ENCODE measurements at places on chromosomes 2 and 18.

- DNase-seq: no peak
Measured at GRCh38 chr2:44620189-44620990, 258.6 kb downstream of the CAMKMT start.

DNA sequence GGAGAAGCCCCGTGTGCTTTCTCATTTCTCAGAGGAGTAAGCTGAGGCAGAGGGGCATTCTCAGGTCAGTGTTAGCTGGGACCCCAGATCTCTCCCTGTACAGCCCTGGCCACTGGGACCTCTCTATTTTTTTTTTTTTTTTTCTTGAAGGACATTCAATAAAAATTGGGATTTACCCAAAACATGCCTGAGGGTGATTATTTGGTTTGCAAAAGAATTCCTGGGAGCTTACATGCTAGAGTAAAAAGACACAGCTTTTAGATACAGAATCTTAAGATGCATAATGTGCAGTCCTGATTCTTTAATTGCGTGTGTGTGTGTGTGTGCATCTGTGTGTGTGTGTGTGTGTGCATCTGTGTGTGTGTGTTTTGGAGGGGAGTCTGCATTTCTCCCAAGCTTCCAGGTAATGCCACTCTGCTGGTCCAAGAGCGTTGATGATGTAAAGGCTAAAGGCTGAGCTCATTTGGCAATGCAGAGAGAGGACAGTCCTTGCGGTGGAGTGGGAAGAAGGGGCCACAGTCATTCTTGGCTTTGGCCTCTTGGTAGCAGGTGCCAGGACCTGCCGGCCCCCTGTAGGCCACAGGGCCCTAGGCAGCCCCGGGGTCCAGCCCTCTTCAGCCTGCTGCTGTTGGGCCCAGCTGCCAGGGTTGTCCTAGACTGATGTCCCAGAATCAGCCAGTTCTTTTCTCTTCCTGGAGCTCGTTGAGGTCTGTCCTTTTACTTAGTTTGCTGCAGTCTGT is 74.1 kb upstream of the MCFD2 start:
- DNase-seq: no peak

DNA sequence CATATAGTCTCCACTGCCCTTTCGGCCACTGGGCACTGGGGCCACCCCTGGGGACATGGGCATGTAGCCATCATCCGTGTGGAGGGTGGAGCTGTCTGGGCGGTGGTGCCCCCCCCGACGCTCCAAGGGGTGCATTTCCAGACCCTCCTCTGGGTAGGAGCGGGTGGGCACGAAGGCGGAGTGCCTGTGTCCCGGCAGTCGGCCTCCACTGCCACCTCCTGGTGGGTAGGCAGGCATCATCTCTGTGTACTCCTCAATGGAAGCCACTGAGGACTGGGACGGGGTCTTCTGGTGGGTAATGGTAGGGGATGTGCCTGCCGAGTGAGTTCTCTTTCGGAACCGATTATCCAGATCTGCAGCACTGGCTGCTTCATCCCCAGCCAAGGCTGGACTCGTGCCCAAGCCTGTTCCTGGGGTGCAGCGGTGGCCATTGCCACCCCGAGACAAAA is 2.8 kb downstream of the IRS1 start:
- DNase-seq: no peak

DNA sequence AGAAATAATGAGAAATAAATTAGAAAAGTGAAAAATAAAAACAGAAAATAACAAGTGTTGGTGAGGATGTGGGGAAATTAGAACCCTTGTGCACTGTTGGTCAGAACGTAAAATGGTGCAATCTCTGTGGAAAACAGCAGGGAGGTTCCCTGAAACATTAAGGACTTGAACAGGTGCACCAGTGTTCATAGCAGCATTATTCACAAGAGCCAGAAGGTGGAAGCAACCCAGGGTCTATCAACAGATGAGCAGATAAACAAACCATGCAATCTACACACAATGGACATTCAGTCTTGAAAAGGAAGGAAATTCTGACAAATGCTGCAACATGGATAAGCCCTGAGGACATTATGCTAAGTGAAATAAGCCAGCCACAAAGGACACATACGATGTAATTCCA is 58.2 kb upstream of the TFCP2L1 start:
- no peak for DNase-seq

GRCh38 chr2:147110317-147110716 is 734.5 kb upstream of the ACVR2A start:
- DNase-seq: no peak

GRCh38 chr2:208358758-208359631 is 47.6 kb upstream of the PTH2R start:
- DNase-seq: peak; percentile 96

GRCh38 chr2:237434866-237435311 is 20.9 kb upstream of the COL6A3 start:
- no peak for DNase-seq

DNA sequence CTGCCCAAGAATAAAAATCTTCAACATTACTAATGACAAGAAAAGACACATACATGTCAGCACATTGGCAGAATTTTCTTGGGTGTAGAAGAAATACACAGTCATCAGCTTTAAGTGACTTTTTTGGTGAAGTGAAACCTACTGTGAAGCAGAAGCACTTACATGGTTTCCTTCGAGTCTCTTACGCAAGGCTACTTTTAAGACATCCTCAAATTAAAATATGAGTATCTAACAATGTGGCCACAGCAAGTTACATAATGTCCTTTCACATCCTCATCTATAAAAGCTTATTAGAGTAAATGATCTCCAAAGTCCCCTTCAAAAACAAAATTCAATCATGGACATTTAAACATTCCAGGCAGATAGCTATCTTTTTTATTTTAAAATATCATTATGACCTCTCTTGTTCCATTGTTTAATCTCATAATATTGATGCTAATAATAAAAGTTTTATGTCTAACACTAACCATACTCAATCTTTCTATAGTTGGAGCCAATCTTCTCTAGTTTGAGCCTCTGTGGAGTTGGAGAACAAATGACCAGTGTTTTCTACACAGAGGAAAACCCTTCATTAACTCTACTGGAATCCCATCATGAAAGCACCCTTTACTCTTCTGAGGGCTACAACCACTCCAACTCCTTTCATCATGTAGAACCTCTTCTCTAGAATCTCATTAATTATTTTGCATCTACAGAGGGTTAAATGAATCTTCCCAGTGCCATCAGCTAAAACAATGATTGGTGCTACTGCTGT is 182.2 kb upstream of the ZFP36L2 start:
- DNase-seq: no peak

Measured in NCI-H510A treated with DMSO at 0.1 percent for 48 hours (cell line).